ENCODE measurements at places on chromosomes 6 and 20.

DNA sequence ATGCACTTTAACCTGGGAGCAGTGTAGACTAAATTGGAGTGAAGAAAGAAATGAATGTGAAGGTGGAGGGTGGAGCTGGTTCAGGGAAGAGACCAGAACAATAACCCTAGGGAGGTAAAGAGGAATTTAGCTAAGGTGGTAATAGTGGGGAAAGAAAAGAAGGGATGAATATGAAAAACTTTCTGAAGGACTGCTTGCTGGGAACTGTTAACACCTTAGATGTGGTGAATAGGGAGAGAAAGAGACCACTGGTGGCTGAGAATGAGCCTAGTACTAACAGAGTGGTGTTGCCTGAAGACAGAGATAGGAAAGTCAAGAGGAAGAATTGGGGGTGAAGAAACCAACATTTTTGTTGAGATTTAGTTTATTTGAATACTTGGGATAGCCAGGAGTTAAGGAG lies 78.4 kb upstream of the HS3ST5 start:
- no peak for DNase-seq

DNA sequence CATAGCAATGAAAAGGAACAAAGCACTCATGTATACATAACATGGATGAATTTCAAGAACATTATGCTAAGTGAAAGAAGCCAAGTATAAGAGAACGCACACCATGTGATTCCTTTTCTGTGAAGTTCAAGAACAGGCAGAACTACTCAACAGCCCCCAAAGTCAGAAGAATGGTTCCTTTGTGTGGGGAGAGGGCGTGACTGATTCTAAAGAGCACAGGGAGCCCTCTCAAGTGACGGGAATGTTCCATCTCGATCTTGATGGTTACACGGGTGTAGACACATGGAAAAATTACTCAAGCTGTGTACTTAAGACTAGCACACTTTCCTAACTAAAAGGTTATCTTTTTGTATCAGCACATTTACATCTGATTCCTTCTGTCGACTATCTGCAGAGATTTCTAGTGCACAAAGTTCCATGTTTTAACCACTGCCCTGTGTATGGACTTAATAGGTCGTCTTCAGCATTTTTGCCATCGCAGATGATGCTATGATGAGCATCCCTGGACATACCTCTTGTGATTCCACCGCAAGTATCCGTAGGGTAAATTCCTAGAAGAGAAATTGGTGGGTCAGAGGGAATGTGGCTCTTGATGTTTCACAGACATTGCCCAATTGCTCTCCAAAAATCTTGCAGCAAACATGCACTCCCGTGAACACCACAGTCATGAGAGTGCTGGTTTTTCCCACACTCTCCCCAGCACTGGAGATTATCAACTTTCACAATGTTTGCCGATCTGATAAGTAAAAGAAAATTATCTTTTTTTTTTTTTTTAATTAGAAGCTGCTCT lies 279.3 kb downstream of the BMP7 start:
- no peak for DNase-seq

- DNase-seq = peak; percentile 10
These were observed 1.2 kb downstream of the IFNGR1 start for GRCh38 chr6:137217801-137218472.

DNA sequence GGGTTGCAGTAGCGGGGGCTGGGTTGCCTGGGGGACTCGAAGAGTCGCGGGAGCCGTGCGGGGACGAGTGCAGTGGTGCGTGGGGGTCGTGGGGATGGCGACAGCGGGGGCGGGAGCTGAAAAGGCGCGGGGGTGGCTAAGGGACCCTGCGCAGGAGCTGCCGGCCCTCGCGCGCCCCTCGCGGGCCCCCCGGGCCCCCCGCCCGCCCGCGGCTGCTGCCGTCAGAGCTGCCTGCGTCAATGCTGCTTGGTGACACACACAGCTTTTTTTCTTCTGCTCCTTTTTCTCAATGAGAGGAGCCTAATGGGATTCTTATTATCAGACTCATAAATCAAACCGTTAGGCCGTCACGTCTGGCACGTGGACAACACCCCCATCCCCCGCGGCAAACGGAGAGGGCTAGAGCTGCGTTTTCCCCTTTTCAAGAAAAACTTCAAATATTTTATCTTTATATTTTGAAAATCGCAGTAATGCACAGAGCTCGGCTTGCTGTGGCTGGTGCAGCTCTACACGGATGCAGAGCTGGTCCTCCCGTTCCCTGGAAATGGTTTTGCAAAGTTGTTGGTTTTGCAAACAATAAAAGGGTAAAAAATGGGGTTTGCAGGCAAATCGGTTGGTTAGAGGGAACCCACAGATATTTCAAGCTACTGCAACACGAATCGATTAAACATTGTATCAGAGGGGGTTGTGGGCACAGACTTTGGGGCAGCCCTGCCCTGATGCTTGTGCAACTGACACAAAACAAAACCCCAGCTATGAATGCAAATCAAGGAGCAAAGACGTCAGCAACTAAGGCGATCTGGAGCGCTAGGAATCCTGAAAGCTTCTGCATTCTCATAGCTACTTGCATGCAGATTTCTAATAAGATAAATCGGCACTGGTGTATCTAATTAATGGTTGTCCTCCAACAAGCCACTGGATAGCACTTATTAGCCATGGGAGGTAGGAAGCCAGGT lies 161.4 kb downstream of the TBXT start:
- no peak for DNase-seq

GRCh38 chr20:24206995-24207394 lies 218.4 kb upstream of the GGTLC1 start:
- no peak for DNase-seq
